Activated CD8-positive, alpha-beta memory T cell treated with anti-CD3 and anti-CD28 coated beads for 24 hours (primary cell): ENCODE measurements at places on chromosomes 4 and X.
A peak's percentile ranks its signal among the peaks of the same experiment; 100 is the strongest.

DNA sequence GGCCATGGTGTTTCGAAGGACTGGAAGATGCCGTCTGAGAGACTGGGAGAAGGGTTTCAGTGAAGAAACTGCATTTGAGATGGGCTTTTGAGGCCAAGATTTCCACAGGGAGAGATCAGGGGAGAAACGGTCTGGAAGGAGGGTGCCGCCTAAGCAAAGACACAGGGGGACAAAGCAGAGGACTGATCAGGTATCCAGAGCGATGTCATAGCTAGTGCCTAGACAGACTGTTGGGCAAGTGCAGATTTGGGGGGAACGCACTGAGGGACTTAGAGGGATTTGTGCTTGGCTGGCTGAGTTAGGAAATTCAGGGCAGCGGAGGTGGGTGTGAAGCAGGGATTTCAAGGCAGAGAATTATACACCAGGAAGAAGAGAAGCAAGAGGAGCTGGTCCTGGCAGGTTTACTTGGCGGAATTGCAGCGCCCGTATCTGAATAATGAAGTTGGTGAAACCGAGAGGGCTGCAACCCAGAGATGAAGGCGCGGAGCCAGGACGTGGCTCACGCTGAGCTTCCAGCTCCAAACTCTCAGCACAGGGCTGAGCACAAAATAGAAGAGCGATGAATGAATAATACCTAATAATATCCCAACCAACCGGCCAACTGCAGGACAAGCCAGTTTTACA, 106.9 kb downstream of the MAML3 start:
- DNase-seq, result no peak

DNA sequence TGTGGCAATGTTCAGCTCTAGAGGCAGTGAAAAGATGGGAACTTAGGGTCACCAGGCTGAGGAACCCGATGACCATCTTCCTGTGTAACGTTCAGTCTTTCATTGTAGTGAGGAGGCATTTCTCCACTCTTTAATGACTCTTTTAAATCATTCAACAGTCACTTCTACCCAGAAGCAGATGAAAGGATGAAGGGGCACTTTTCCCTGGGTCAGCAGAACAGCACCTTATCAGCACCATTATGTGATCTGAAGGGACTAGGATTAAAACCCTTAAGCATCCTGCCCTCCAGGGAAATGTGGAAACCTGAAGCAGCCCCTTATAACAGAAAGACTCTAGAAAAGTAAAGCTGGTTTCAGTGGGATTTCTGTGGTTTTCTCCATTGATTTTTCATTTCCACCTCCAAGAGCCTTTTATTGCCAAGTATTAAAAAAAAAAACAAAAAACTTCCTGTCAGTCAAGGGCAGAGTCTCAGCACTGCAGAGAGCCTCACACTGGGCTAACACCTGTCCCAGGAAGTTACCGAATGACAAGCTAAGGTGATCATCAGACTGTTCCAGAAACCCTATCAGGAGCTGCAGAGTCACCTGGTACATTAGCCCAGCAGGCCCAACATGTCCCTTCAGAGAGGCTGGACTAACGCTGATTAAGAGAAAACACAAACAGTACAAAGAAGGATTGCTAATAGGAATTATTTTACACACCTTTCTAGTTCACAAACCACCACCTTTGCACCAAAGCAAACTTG, 185.9 kb downstream of the SHROOM3 start:
- no peak for DNase-seq

- DNase-seq, result no peak
Observed at GRCh38 chr4:76714226-76714625, 183.7 kb downstream of the SOWAHB start.

DNA sequence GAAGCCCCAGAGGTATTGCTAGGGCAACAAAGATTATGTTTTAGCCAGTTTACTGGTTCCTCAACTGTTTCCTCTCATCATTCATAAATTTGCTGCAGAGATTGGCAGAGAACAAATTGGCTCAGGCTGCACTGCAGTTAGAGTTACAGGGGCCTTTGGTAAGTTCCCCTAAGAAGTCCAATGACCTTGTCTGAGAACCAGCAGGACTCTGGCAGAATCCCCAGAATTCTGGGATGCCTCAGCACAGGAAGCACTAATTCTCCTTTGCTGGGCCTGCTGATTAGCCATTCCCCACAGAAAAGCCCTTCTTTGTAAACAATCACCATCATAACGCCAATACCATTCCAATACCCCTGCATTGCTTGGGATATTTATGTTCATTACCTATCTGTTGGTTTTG, 151.3 kb downstream of the USP46 start:
- DNase-seq, result no peak

DNA sequence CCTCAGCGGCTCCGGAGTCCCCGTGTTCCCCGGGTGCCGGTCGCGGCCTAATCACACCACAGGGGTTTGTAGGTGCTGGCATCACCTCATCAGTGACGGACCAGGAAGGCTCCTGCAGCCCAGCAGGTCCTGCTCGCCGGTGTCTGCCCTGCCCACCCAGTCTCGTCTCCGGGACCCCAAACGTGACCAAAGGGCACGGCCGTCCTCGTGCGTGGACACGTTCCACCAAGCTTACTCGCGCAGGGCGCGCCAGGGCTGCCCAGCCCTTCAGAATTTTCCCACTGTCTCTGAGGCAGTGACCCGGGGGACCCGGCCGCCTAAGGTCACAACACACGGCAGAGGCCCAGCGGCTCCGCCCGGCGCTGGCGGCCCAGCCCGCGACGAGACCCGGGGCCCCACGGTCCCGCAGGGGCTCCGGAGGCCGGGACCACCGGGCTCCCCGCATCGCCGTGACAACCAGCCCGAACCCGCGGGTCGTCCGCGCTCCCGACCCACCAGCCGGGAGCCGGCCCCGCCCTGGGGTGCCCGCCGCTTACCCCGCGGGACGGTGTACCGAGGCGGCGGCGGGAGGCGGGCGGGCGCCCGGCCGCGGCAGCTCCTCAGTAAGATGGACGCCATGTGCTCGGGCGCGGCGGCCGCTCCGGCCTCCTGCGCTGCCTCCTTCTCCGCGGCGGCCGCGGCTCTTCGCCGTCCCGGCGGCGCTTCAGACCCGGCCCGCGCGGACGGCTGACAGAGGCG, 454 bp downstream of the LETM1 start:
- peak; percentile 73 for DNase-seq

DNA sequence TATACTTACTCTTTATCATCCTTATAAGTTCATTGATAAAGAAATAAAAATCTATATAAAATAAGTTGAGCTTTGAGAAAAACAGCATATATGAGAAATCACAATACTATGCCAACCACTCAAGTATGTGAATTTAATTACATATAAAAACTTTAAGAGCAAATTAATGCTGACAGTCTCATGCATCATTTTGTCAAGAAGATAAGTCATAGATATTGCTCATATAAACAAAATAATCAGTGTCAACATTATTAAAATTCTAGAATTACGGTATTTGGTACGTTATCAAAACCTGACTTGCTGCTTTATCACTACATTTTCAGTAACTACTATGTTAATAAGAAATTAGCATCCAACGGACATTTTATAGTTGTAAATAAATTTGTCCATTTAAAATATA, 111.2 kb downstream of the FBXO8 start:
- no peak for DNase-seq

GRCh38 chr4:120400441-120400840, 333.8 kb upstream of the MAD2L1 start:
- DNase-seq, result no peak

DNA sequence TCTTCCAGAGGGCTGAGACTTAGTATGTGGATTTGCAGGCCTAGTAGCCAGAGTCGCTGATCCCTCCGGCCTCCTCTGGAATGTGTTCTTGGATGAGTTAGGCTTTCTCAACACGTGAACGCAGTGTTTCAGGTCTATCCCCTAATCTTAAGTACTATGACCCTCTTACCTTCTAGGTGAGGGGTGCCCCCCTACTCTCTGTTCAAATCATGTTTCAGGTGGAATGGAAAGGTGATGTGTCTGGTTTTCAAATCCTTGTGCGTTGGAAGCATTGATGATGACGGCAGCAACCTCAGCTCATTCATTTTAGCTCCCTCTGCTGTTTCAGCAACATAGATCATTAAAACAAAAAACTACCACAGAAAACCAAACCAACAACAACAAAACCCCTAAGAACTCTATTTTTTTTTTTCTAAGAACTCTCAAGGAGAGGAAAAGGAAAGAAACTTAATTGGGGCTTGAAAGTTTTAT, 56.4 kb downstream of the RWDD4 start:
- DNase-seq, result no peak

DNA sequence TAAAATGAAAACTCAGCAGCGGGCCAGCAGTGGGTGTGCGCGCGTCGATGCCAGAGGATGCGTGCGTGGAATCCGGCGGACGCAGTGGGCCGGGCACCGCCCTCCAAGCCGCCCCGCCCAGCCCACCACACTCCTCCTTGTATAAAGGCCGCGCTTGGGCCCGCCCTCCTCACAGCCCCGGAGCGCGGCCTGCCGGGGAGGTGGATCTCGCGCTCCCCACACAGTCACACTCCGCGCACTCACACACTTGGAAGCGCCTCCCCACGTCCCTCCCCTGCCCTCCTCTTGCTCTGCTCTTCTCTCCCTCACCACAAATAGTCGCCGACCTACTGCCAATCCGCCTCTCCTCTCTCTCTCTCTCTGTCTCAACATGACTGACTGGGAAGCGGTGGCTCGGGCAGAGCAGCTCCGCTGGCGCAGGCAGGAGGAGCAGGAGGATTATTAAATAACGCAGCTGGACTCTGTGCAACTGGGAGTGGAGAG, at the start of gene CCSER1:
CCSER1 (plus strand) TSS at position 172 of the 483 bp plus-strand sequence.
- DNase-seq, result peak; percentile 55

DNA sequence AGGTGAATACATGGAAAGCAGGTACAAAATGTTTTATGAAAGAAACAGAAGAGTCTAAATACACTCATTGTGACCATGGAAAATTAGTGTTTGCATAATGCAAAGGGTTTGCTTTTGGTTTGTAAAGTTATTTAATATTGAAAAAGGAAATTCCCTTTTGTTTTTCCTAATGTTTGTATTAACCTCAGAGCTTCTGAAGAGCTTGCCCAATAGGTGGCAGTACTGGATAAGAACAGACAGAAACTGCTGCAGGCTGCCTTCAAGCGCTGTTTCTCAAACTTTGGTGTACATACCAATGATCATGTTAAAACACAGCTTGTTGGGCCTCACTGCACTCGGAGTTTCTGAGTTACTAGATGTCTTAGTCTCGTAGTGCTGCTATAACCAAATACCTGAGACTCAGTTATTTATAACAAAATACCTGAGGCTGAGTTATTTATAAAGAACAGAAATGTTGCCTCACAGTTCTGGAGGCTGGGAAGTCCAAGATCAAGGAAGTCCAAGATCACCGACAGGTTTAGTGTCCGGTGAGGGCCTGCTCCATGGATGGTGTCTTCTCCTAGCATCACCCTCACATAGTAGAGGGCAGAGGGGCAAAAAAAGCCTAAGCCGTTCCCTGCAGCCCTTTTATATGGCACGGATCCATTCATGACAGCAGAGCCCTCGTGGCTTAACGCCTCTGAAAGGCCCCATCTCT, 54.2 kb downstream of the SUPT20HL2 start:
- DNase-seq, result no peak

- no peak for DNase-seq
Observed at GRCh38 chr4:98932539-98932938, 3.6 kb upstream of the EIF4E start.

- no peak for DNase-seq
Observed at GRCh38 chrX:14030174-14030530, 460 bp upstream of the GEMIN8 start.

- DNase-seq, result no peak
Observed at GRCh38 chrX:102833136-102833535, 103.9 kb upstream of the RAB40AL start.

DNA sequence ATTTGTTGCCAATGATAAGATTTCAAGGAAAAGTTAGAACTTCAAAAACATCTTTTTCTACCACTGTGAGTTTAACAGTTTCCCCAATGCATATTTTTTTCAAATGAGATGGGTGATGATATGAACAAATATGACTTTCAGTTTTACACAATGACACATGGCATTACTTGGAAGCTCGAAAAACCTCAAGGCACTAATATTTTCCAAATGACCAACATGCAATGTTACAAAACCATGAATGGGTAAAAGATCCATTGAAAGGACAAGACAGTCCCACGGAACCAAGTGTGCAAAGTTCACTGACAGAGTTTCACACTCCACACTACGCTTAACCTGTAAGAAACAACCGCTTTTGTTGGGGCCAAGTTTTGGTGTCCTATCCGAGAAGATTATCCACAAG, 84.5 kb downstream of the CD99L2 start:
- no peak for DNase-seq

DNA sequence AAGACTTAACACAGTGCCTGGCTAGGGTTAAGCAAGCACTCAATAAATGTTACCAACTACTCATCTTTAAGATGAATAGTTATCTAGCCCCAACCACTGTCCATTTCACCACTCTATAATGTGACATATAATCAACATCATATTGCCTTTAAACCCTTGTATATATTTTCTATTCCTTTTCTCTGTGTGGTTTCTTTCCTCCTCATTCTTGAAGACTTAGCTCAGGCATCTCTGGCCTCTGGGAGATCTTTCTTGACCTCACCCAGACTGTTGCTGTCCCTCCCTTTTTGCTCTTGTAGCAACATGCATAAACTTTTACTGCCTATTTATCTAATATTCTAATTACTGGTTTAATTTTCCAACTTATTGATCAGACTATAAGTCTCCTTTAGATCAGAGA, 249.9 kb upstream of the MAB21L2 start:
- no peak for DNase-seq

DNA sequence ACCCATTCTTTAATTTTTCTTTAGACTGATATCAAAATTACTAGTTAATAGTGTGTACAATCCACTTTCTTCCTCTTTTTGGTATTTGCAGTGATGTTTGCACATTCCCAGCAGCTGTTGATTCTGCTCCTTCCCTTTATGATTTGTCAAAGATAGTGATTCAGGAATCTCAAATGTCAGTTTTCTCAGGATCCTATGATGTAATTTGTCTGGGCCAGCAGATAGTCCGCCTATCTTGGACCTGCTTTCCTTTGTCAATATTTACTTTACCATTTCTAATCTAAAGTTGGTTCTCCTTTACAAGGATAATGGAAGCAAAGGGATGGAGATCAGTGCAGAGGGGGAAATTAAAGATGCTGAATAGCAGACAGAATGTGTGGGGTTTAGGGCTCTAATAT, 122.1 kb downstream of the REELD1 start:
- no peak for DNase-seq

DNA sequence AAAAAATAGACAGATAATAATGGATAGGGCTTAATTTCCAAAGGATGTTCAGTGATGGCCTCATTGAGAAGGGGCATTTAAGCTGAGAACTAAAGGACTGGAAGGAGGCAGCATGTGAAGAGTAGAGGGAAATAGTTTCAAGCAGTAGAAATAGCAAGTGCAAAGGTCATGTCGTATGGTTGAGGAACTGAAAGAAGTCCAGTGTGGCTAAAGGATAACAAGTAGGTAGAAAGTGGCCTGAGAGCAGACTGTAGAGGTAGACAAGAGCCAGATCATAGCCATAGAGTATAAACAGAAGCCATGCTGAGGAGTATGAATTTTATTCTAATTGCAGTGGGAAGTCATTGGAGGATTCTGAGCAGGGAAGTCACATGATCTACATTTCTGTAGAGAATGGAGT, 72.3 kb downstream of the GRIA3 start:
- no peak for DNase-seq

- DNase-seq, result no peak
Observed at GRCh38 chrX:49192722-49193328, 6.7 kb upstream of the PRICKLE3 start.

GRCh38 chr4:76804096-76804495, 93.8 kb downstream of the SOWAHB start:
- no peak for DNase-seq

- no peak for DNase-seq
Observed at GRCh38 chr4:177001271-177002175, 208.8 kb upstream of the VEGFC start.
